ENCODE measurements at places on chromosomes 6 and 20. TPM values are rescaled to one million over a fixed set of nuclear protein-coding genes. Genes with fewer than 3 reads are reported as not detected.

The PRICKLE4 gene
- 1.7 TPM for total RNA-seq

The GJA10 gene
- not detected for total RNA-seq

The THBD gene
- 3.1 TPM for total RNA-seq

The GRIK2 gene
- 0.55 TPM for total RNA-seq

The BPIFB4 gene
- not detected for total RNA-seq

The FGD2 gene
- total RNA-seq, result 0.35 TPM

The ZNF343 gene
- total RNA-seq, result 7.7 TPM

The PIGT gene
- 129 TPM for total RNA-seq

The SCRT2 gene
- not detected for total RNA-seq

The POM121L2 gene
- total RNA-seq, result not detected

The AIF1 gene
- not detected for total RNA-seq

The COQ3 gene
- total RNA-seq, result 6.7 TPM

The SLC17A1 gene
- total RNA-seq, result not detected

The FOXF2 gene
- total RNA-seq, result not detected

The SPDEF gene
- total RNA-seq, result 190 TPM

The STMND1 gene
- total RNA-seq, result not detected

All from PC-3 (cell line).